Hindlimb muscle (tissue), 1 donor: ENCODE measurements at places on chromosomes 6 and 20.

DNA sequence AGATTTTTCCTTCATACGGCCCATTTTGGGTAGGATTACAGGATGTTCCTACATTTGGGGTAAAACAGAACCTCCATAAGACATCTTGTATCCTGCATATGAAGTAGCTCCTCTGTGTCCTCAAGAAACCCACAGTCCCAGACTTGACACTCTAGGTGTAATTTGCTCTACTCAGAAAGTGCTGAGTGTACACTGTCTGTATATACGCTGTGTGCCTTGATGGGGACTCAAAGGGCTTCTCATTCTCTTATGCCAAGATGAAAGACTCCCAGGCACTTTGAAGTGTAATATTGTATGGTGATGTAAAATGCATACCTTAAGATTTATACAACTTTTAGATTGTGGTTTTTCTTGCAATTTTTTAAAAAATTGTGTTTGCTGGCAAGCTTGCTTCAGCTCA lies 5.2 kb downstream of the TFAP2D start:
- DNase-seq, result no peak

GRCh38 chr6:6614096-6614982 lies 25.8 kb downstream of the LY86 start:
- DNase-seq, result no peak

GRCh38 chr6:20148433-20148832 lies 63.8 kb downstream of the MBOAT1 start:
- no peak for DNase-seq

DNA sequence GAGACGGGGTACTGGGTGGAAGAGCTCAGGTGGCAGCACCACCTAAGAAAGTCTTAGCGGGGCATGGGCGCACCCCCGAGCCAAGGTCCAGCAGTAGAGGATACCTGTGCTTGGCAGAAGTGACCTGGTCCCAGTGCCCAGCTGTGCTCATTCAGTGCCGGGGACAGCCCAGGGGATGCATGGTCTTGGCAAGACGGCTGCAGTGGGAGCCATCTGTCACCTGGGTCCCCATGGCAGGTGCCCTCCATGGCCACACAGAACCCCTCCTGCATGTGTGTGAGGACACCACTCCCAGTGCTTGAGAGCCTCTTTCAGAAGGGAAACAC lies 664.7 kb downstream of the QKI start:
- DNase-seq, result no peak

- DNase-seq, result no peak
These were observed 249.6 kb upstream of the RIN2 start for GRCh38 chr20:19508449-19508848.

DNA sequence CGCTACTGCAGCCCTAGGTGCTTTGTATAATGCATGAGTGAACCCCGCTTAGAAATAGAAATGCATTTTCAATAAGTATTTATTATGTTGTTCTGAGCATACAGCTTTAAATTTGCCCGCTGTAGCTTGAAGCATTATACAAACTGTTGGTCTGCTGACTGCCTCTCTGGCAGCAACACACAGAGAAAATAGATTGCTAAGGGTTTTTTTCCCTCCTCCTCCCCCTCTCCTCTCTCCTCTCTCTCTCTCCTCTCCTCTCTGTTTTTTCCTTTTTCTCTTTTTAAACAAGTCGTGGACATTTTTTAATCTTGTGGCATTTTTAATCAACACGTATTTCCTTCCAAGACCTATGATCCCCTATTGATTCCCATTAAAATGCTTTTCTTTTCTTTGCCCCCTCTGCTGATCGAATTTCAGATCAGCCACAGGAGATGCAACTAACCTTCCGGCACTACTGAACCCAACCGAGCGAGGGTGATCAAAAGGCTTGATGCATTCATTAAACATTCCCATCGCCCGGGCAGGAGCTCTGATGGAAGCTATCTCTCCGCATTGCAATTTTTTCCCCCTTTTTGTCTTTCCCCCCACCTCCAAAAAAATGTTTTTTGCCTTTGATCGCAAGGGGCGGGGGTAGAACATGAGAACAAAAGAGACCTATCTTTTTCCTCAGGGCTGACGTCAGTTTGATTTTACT lies 90.7 kb upstream of the ARID1B start:
- DNase-seq, result peak; percentile 72

DNA sequence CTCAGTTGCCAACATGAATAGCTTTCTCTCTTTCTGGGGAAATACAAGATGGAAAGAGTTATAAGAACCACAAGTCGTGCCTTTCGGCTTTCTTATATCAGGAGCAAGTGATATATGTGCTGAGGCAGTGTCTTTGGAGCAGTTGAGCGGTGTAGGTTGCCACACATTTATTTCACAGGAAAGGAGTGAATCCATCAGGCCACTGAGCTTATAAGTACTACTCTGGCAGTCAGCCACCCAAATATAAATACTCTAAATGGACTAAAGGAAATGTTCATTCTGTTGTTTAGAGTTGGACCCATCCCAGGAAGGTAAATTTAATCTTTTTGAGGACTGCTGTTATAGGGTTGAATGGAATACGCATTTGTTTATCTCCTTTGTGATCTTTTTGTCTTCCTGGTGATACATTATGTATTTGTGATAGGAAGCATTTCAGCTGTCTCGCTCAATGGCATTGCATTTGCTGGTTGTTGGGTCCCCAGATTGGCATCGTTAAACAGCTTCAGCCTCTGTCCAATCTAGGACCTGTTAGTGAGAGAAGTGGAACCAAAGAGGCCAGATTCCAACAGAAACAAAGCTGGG lies 139.7 kb downstream of the SOBP start:
- no peak for DNase-seq

DNA sequence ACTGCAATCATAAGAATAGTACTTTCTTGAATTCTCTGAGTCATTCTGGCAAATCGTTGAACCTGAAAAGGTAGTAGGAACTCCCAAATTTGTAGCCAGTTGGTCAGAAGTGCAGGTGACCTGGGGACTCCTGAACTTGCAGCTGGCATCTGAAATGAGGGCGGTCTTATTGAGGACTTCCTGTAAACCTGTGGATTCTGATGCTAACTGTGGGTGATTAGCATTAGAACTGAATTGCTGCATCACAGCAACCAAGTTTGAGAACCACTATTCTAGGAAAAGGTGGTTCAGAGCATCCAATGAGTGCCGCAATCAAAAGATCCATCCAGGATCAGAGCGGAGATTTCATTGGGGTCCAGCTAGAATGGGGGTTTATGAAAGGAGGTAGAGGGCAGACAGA lies 50.2 kb upstream of the UTRN start:
- no peak for DNase-seq

GRCh38 chr6:119676961-119677360 lies 327.4 kb upstream of the MAN1A1 start:
- no peak for DNase-seq

GRCh38 chr6:55696041-55696440 lies 117.0 kb upstream of the HMGCLL1 start:
- no peak for DNase-seq

DNA sequence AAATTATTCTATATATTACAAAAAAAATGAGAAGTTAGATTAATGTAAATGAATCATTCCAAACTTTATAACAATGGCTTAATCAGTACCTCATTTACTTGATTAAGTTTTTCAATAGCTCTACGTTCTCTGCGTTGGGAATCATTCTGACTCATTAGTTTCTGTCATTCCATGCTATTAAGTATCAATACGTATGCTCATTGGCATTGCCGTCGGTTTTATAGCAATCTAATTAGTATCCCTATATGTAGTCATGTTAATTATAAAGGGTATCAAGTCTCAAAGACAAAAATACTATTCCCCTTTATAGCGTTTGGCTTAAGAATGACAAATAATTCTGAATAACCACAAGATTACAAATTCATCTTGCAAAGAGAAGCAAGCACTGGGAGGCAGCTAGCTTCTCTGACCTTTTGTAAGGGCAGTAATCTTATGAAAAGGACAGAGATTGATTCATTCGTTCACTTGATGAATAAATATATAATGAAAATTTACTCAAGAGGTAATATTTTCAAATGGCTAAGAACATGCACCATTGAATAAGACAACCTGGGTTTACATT lies 41.8 kb downstream of the OLIG3 start:
- no peak for DNase-seq

- DNase-seq, result no peak
These were observed 73.5 kb downstream of the EYS start for GRCh38 chr6:65633501-65633900.

DNA sequence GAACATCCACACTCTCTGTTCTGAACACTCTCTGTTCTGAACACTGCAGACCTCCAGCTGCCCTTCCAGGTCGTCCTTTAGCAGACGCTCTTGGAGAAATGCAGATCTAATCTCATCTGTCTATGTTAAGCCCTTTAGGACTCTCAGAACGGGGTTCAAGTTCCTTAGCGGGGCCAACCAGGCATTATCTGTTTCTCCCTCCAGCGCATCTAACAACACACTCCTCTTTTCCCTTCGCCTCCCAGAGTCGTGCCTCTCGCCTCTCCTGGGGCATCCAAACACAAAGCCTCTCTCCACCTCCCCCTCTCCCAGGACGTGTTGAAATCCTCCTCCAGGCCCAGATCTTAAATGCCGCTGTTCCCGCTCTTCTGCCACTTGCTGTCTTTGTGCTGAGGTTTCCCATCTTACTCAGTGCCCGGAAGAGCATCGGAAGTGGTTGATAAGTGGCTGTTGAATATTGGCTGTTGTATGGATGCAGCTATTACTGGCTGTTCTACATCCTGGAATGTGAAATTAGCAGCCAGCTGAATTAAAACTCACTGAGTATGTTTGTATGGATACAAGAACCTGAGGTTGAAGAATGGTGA lies 108.4 kb upstream of the GGTLC1 start:
- no peak for DNase-seq

DNA sequence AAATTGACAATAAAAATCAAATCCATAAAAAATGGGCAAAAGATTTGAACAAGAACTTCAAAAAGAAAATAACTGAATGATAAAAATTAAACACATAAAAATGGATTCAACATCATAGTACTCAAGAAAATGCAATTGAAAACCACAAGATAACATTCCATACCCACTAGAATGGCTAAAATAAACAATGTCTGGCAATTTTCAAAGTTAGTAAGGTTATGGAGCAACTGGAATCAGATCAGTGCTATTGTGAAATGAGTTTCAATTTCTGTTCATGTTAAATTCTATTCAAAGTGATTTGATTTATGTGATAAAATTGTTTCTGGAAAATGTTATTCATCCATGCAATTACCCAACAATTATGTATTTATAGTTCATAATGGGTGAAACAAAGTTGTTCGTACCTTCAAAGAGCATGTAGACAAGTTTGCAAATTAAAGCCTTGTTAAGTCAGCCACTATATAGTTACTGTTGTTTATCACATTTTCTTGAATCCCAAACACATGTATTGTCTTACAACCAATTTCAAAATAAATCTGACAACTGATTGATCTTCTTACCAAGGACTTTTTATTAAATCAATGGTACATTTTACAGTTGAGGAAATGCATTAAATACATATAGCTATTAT lies 151.5 kb upstream of the CENPW start:
- no peak for DNase-seq

- DNase-seq, result no peak
These were observed 294.6 kb upstream of the ZNF337 start for GRCh38 chr20:25991051-25991755.

DNA sequence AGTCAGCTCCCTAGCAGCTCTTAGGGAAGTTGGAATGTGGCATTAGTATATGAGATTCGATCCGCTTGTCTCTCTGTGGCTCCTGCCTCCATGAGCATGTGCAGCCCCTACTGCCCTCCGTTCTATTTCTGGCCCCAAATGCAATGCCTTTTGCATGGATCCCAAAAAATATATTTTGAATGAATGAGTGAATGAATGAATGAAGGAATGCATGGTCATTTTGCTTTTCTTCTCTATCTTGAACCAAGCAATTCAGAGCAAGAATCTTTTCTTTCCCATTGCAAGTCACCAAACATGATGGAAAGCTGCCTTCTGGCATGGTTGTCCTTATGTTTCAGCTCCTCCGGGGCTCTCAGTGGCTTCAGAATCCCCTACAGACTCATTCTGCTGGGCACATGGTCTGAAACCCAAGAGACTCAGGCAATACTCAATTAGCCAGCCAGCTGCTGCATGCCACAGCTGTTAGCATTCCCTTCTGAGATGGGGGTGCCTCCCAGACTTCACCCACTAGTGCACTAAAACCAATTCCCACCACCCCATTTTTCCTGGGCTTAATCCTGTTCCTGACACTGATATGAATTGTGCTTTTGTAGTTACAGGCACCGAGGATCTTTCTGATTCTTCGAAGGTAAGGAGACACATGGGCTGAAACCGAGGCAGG lies 2.6 kb upstream of the IYD start:
- DNase-seq, result no peak

DNA sequence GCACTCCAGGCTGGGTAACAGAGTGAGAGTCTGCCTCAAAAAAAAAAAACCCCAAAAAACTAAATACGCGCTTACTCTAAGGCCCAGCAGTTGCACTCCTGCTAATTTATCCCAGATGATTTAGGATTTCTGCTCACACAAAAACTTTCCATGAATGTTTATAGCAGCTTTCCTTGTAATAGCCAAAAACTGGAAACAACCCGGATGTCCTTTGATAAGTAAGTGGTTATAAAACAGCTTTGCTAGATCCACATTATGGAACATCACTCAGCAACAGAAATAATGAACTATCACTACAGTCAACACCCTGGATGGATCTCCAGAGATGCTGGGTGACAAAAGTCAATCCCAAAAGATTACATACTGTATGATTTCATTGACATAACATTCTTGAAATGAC lies 220.4 kb upstream of the JARID2 start:
- peak; percentile 41 for DNase-seq

GRCh38 chr20:51156041-51156982 lies 133.4 kb upstream of the KCNG1 start:
- DNase-seq, result peak; percentile 55

GRCh38 chr20:19735446-19735845 lies 22.6 kb upstream of the RIN2 start:
- no peak for DNase-seq

DNA sequence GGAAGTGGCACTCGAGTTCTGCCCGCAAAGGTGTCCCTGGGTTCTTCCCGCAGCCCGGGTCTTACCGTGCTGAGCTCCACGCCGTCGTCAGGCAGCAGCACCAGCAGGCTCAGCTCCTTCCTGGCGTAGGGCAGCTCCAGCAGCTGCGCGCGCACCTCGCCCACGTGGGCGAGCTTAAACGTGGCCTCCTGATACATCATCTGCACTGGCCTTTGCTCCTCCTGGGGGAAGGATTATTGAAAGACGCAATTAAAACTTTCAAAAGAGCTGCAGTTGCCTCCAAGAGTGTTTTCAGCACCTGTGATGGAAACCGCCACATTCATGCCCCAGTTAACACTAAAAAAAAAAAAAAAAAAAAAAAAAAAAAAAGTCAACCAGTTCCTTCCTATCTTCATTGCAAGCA lies 11.3 kb downstream of the SERPINB9 start:
- peak; percentile 83 for DNase-seq

GRCh38 chr6:5672581-5673011 lies 334.1 kb downstream of the NRN1 start:
- DNase-seq, result no peak
